ENCODE measurements at places on chromosomes 16 and 17.

GRCh38 chr17:47066095-47066494, 87.0 kb upstream of the RPRML start:
- DNase-seq, result no peak

GRCh38 chr17:47315451-47316266, 8.1 kb upstream of the EFCAB13 start:
- peak; percentile 53 for DNase-seq

DNA sequence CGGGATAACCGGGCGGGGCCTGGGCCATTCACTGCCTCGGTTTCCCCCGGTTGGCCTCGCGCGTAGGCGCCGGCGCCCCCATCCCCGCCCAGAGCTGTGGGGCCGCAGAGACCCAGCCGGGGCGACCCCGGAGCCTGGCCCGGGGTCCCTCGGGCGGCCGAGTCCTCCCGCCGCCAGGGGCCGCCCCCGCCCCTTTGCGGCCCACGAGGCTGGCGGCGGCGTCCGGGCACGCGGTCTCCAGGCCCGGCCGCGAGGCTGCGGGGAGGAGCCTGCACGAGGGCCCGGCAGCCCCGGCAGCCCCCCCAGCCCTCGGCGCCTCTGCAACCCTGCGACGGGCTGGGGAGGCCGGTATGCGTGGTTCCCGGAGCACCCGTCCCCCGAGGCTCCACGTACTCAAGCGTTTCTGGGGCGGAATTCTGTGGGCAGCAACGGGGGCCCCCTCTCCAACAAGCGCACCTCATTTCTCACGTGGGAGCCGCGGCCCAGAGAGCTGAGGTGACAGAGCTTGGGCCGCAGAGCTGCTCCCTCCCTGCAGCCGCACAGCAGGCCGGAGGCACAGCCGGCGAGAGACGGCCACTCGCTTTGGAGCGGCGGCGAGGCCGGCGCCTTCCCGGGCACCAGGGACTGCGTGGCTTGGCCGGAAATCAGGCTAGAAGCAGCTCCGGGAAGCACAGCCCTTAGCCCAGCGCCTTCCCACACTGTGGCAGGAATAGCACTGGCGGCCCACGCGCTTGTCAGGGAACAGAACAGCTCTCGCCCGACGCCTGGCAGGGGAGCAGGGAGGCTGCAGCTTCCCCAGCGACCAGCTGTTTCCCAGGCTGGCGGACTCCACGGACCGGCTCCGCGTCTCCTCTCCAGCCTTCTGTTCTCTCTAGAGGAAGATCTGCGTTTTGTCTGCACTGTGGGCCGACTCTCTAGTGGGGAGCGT, 867 bp upstream of the LIMD2 start:
- DNase-seq, result peak; percentile 8

GRCh38 chr17:36743130-36743529, 141.7 kb downstream of the MRM1 start:
- DNase-seq, result peak; percentile 20

- DNase-seq, result peak; percentile 16
Observed at GRCh38 chr17:79811011-79811867, 14.4 kb upstream of the CBX8 start.

Measured in NCI-H748 treated with DMSO at 0.1 percent for 48 hours (cell line).